Fibroblast of upper back skin (primary cell): ENCODE measurements at places on chromosomes 4 and X.

- no peak for DNase-seq
These were observed 578.6 kb downstream of the PCDH7 start for GRCh38 chr4:31298737-31299136.

DNA sequence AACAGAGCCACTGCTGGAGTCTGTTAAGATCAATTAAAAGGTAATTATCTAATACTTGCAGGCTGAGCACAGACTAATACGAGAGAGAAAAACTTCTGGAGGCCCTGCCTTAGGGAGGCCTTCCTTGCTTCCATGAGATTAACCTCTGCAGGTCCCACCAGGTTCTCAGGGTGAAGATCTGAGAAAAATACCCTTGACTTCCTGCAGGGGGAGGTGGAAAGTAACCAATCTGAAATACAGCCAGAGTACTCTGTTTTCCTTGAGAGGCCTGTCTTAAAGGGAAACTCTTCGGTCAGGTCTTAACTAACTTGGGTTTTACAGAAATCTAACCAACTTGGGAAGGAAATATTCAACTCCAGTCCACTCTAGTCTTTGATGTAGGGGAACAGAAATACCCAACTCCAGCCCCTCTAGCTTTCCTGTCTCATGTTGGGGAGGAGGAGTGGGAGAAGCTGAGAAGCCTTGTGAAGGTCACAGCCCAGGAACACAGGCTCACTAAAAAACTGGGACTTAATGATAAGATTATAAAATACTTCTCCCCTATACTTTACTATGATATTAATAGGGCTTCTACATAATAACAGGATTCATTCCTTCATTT is 77.1 kb downstream of the TBCK start:
- peak; percentile 47 for DNase-seq

DNA sequence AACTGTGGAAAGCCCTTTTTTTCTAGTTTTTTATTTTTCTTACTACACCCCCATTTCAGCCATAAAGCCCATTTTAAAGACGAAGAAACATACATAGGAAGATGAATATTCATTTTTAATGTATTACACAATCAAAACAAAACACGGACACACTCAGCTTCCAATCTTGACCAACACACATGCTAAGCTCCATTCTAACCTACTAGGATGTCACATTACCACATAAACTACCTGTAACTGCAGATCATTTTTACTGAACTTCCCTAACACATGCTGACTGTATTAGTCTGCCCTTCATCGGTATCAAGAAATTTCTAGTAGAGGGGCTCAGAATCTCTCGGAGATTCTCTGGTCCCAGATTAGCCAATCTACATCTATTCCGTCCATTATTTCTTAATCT is 1.8 kb downstream of the CCNI start:
- DNase-seq: no peak

GRCh38 chr4:26120098-26120825 is 200.6 kb upstream of the RBPJ start:
- no peak for DNase-seq

- DNase-seq: no peak
These were observed 247.6 kb downstream of the PAPSS1 start for GRCh38 chr4:107472265-107472948.

DNA sequence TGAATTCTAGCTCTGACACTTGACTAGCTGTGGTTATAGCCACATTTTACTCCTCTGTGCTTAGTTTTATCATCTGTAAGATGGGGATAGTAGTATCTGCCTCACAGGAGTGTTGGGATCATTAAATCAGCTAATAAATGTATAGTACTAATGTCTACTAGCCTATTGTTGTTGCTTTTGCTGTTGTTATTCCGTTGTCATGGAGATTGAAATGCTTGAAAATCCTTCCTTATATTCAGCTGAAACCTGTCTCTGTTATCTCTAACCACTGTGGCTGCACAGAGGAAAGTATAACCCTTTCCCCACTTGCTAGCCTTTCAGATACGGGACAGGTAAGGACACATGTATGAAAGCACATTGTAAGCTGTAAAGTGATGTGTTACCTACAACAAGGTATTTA is 33.9 kb downstream of the CLCN5 start:
- DNase-seq: no peak
